ENCODE measurements at places on chromosomes 4 and X.
A peak's percentile ranks its signal among the peaks of the same experiment; 100 is the strongest.

DNA sequence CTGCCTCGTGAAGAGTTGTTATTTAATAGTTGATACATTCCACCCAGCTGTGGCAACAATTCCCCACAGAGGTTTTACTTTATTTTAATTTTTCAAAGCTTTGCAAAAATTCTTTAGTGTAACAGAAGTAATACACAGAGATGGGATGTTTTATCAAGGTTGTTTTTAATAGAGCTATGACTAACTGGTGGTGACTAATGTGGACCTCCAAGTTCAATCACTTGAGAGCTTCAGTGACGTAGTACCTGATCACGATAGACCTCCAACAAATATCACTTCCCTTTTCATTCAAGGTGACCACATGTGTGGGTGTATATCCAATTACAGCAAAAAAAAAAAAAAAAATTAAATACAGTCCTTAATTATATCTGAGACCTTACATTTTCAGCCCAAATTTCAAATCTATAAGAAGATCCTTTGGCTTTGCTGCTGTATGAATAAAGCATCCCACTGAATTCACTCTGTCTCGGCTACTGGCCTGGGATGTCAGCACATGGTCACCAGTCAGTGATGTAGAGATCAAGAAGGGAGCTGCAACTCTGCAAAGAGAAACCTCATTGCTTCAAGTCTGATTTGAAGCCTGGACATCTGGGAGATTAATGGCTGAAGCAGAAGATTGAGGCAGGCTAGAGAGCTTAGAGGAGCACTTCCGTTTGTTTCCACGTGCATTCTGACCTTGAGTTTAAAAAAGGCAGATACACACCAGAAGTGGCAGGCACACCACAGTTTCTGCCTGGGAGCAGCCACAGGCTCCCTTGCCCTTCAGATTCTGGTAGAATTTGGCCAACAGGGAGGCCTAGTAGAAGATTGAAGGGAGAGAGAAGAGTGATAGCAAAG lies 345.9 kb upstream of the NOCT start:
- DNase-seq: no peak

GRCh38 chr4:94944726-94945125 lies 187.0 kb downstream of the BMPR1B start:
- no peak for DNase-seq

DNA sequence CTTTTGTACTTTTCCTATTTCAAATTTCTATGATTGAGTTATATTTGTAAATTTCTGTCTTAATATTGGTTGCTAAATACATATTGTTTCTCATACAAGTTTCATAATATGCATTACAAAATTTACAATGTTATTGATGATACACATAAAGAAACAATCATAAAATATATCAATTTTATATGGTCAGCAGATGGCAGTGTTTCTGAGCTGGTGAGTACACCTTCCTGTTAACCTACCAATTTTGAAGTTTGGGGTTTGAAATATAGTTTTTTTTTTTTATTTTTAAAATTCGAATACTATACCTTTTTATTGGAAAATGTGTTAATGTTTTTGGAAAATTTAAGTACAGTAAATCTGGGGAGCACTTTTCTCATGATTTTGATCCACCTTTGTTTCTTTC lies 1953.1 kb upstream of the ADGRL3 start:
- no peak for DNase-seq

DNA sequence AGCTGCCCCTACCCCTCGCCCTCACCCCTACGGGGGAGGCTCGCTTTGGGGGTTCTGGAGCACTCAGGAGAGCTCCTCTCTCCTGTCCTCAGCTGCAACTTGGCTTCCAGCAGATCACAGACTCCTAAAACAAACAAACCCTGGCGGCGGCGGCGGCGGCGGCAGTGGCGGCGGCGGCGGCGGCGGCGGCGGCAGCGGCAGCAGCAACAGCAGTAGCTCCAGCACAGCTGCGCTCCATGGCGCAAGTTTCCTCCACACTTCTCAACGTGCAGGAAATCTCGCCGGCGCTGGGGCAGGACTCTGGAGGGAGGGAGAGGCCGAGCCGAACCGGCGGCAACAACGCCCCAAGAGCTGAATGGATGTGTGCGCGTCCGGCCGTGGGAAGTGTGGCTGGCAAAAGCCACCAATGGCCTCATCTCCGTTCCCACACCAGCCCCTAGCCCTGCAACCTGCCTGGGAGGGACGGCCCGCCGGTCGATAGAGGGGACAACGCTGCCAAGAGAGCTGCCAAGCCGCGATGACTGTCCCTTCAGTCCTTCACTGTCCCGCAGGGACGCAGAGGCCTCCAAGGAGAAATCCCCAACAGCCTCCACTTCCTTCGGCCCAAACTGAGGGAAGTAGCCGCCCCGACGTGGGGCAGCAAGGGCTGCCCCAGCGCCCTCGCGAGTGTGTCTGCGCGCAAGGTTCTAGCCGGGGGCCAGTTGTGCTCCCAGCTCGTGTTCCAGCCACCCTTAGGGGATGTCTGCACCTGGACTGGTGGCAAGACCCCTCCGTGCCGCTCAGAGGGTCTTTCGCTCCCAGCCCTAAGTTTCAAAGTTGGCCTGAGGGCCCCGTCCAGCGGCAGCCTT lies 775 bp downstream of the SHROOM4 start:
- DNase-seq: peak; percentile 38

GRCh38 chr4:81424816-81425755 lies 46.6 kb downstream of the RASGEF1B start:
- DNase-seq: no peak

GRCh38 chr4:41748571-41749475 lies at the start of gene PHOX2B:
Gene PHOX2B (minus strand): TSS chr4:41748725. CDS start chr4:41748610, 115 bp downstream.
- DNase-seq: no peak

GRCh38 chrX:142251202-142251601 lies 46.1 kb upstream of the MAGEC2 start:
- DNase-seq: no peak

GRCh38 chr4:125994024-125994423 lies 679.3 kb downstream of the FAT4 start:
- no peak for DNase-seq

GRCh38 chr4:680928-681645 lies 6.7 kb downstream of the MYL5 start:
- peak; percentile 46 for DNase-seq

DNA sequence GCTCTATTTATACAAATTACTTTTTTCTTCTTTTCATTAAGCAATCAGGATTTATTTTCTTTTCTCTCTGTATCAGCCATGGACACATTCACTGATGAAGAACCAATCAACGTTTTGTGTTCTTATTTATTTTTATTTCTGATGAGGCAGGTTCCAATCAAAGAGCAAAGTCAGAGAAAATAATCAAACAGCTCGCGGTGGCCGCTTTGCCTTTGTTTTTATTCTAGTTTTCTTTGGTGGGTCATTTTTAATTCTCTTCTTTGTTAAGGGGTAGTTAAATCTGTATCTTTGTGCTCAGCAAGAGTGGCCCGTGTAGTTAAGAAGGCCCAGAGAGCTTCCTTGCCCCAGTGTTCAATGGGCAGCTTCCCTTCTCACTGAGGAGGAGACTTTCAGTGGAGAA lies 71.4 kb downstream of the FBXO8 start:
- no peak for DNase-seq

GRCh38 chrX:129737916-129738315 lies 863 bp upstream of the XPNPEP2 start:
- no peak for DNase-seq

GRCh38 chr4:123936621-123937043 lies 540.0 kb downstream of the SPRY1 start:
- no peak for DNase-seq

- no peak for DNase-seq
Observed at GRCh38 chrX:110136136-110136535, 133.2 kb downstream of the TMEM164 start.

GRCh38 chr4:23889814-23890341 lies at the start of gene PPARGC1A:
Gene PPARGC1A (minus strand): TSS chr4:23890047. CDS start chr4:23889957, 90 bp downstream.
- DNase-seq: peak; percentile 37

GRCh38 chr4:138673053-138673452 lies 342.5 kb upstream of the NOCT start:
- no peak for DNase-seq

DNA sequence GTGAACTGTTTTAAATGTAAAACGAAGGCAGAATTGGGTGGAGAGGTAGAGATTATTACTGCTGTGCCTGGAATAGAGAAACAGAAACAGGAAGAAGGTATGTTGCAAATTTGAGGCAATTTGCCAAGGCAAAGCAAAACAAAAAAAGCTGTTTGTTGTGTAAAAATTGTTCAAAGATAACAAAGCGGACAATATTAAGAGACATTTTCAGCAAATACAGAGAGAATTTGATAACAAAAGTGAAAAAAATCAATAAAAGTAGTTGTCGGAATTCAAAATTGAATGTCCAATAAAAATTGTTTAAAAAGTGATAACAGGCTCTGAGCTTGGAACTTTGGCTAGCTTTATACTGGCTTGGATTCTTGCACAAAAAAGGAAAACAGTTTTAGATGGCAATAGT lies 14.4 kb upstream of the SMS start:
- DNase-seq: no peak

- no peak for DNase-seq
Observed at GRCh38 chrX:56920338-56920997, 74.9 kb downstream of the SPIN3 start.

DNA sequence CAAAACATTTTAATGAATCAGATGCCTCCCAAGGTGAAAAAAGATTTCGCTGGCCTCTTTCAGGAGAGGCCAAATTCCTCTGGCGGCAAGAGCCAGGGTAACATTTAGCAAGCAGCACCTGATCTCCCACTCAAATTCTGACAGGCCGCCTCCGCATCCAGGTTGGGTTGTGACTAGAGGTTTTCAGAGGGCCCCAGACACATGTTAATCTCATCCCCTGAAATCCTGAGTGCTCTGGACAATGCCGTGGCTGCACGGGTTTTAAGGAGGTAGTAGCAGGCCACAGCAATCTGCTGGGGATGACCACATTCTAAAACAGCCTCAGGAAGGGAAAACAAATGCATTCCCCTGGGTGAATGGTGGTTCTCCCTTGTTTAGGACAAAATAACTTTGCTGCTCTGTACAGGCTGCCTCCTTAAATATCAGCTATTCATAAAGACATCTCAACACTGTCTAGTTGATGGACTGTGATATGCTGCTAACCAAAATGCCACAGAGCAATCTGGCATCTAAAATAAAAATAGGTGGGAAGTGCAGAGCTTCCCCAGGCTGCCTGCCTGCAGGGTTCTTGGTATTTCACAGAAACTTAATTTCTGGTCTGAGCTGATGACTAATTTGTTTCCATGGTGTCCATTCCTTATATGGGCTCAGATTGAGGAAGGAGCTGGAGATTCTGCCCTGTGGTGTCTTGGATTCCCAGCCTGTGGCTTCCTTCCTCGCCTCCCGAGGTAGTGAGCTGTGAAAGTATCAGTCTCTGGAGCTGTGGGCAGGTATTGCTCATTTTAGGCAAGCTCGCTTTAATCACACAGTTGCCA lies 202.0 kb downstream of the DCLK2 start:
- DNase-seq: no peak

GRCh38 chr4:138953961-138954371 lies 61.6 kb upstream of the NOCT start:
- no peak for DNase-seq

DNA sequence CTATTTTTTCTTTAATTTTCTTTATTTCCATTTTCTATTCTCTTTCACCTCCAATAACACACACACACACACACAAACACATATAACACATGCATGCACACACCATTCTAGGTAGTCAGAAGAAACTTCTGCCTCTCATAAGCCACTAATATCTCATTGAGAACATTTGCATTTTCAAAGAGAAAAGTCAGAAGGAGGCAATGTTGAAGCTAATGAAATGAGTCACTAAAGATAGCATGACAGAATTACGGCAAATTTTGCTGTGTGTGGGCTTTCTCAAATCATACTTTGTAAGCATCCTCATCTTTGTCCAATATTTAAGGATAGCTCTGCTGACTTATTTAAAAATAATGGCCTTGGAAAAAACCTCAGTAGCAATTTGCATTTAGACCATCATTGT lies 291.3 kb downstream of the GUCY2F start:
- no peak for DNase-seq

- no peak for DNase-seq
Observed at GRCh38 chr4:8061573-8061972, 97.0 kb downstream of the ABLIM2 start.

DNA sequence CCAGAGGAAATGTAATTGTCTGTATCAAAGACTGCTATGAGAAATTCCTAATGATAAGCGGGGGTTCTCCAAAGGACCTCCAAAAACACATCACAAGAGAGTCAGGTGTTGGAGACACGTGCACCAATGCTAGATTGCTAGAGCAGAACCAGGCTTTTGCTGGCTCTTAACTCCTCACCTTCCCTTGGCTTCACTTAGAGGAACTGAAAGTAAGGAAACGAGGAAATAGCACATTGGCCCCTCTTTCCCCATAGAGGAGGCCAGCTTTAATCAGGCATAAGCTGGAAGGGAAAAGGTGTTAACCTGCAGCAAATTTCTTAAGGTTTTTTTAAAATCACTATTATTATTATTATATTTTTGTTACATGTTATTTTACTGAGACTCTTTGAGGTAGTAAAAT lies 13.6 kb downstream of the OTC start:
- DNase-seq: no peak

GRCh38 chr4:31983246-31983645 lies 1263.1 kb downstream of the PCDH7 start:
- no peak for DNase-seq

DNA sequence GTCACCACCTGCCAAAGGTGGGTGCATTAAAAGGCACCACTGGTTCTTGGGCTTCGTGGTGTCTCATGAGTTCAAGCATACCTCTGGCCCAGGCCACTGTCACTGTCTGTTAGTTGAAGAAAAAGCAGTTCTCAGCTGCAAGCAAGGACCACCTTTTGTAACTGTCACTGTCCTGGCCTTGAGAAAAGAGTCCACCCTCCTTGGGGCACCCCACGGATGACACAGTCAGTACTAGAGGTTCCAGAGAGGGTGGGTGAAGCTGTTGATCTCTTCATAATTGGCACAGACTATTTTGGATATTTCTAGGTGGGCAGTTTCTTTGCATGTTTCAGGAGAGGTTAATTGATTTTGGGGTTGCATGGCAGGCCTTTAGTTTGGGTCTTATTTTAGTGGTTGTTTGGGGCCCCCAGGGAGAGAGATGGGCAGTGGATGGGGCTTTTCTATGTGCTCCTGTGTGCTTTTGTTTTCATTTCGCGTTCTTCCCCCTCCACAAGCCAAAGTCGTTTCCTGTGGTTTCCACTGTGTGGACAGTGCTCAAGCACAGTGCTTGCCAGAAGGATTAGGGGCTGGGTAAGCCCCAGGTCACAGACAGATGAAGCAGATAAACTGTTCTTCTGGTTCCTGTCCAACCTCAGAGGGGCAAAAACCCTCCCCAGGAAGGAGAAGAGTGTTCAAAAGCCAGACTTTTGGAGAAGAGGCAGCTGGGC lies 156.2 kb upstream of the PPP1R2C start:
- no peak for DNase-seq

DNA sequence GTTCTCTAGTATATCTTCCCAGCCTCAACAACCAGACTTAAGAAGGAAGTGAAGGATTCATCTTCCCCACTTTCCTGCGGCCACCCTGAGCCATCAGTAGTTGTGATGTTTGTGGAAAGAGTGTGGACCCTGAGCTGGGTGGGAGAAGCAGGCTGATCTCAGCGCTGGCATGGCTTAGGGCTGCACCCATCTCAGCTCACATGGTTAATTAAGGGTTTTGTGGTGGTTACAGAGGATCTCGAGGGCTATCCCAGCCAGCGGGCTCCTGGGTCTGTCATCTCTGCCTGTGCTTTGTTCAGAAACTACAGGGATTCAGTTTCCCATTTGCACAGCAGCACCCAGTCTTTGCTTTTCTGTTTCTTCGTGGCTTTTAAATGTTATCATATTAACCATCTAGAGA lies 163.4 kb downstream of the PTTG2 start:
- no peak for DNase-seq

GRCh38 chr4:8387615-8388527 lies 52.7 kb downstream of the ACOX3 start:
- no peak for DNase-seq

Measured in Calu3 (cell line).